ENCODE measurements at places on chromosomes 12 and 14.

GRCh38 chr14:23079716-23080115, 15.2 kb downstream of the ACIN1 start:
- no peak for DNase-seq

- DNase-seq, result no peak
These were observed 40.1 kb downstream of the CREBL2 start for GRCh38 chr12:12651752-12652151.

DNA sequence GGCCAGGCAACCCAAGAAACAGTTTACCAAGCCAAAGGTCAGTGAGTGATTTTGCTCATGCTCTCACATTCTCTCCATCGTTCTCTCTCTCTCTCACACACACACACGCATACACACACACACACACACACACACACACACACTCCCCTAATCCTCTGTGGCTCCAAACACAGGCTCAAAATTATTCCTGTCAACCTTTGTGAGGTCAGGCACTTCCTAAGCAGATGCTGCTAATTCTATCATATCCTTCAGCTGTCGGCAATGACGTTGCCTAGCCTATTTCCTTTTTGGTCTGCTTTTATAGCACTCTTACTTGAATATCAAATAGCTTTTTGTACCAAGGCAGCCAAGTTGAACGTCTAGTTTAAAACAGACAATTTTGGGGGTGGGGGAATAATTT, 98.9 kb upstream of the EGLN3 start:
- DNase-seq, result no peak

- DNase-seq, result no peak
These were observed 43.0 kb downstream of the SRRM4 start for GRCh38 chr12:119024356-119024755.
